WTC11 (cell line): ENCODE measurements at places on chromosomes 16 and 17.
A peak's percentile ranks its signal among the peaks of the same experiment; 100 is the strongest.

DNA sequence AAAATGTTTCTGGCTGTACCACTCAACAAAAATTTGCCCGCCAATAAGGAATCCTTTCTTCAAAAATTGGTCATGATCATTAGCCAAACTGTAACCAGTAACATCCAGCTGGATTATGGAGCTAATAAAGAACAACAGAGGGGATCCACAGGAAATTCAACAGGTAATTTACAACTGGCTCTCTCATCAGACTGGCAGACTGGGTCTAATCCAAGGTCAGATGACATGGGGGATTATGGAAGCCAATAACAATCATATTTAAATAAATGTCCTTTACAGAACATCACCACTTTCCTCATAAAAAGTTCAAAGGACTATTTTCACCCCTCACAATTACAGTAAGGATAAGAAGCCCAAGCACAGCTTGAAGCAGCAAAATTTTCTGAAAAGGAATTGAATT is 66.4 kb downstream of the KANSL1 start:
- DNase-seq = no peak

DNA sequence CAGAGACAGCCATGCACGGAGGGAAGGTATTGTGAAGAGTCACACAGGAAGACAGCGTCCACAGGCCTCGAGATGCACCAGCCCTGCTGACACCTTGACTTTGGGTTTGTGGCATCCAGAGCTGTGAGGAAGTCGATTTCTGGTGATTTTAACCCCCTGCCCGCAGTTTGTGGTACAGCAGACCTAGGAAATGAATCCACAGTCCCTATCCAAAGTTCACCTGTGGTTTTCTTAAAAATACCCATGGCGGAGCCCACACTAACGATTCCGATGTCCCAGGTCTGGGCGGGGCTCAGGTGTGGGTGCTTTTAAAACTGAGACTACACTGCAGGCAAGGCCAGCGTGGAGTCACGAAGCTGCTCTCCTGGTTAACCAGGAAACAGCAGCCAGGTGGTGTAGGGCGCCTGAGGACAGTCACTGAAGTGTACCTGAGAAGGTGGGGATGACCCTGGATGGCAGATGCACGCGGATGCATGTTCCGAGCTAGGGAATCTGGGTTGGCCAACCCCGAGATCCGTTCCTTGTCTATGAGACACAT is 14.4 kb upstream of the MEAK7 start:
- no peak for DNase-seq

DNA sequence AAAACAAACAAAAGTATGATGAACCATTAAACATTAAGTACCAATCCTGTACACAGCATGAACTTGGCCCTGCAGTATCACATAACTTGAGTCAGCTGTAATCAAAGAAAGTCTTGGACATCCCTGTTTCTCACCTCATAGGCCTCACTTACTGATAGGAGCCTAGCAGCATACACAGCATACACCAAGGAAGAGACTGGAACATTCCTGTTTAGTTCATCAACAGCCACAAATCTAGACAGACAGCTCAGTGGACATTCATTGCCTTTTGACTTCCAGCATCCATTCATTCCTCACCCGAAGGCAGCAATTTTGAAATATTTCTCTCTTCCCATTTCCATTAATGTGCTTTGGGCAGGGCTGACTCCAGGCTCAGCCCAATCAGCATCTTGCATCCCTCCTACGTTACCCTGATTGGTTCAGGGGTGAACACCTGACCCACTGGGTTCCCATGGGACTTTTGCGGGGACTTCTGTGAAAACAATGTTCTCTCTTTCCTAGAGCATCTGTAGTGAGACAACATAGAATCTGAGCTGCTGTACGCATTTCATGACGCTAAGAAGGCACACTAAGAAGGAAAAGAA is 336.7 kb upstream of the ZFHX3 start:
- no peak for DNase-seq

- no peak for DNase-seq
Measured at GRCh38 chr17:59186850-59187249, 23.0 kb upstream of the SMG8 start.

DNA sequence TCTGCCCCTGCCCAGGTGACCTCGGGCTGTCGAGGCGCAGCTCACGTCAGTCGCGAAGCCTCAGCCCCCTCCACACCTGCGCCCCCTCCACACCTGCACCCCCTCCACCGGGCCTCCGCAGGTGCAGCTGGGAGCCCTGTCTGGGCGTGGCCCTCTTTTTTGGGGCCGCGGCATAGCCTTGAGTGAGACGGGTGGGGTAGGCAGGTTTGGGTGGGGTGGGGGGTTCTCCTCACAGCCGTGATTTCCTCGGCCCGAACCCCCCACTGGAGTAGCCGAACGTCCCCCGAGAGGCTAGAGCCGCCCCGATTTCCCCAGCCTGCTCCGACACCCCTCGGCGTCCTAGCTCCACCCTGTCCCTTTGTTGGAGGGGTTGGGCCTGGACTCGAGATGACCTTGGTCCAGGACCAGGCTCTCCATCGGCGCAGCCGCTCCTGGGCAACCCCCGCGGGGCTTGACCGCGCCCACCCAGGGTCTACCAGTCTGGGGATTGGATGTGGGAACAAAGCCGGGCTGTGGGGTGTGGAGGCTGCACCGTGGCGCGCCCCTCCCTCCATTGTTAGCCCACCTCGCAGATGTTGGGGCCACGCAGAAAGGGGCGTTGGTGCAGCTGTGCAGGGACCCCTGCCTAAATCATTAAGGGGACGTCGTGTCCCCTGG is 626 bp downstream of the TUBB3 start:
- DNase-seq = peak; percentile 64

- no peak for DNase-seq
Measured at GRCh38 chr17:50582741-50583140, 22.2 kb downstream of the CACNA1G start.

GRCh38 chr16:55101026-55101425 is 170.4 kb downstream of the IRX5 start:
- no peak for DNase-seq

GRCh38 chr17:74455025-74455545 is 11.3 kb upstream of the CD300A start:
- DNase-seq = no peak

- DNase-seq = no peak
Measured at GRCh38 chr17:80331820-80332219, 71.2 kb downstream of the RNF213 start.

DNA sequence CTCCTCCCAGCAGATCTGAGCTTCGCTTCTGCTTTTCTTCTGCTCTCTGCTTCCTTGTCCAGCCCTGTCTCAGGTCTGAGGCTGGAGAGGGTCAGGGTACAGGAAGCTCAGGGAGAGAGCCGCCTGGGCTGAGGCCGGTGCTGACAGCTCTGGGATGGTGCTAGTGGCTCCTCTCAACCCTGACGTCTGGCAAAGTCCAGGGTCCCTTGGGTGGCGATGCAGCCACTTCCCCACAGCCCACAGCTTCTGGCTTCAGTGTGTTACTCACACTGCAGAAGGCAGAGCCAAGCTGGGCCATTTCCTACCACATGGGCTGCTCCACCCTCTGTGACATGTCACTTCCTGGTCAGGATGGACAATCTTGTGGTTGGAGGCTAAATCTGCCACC is at the start of gene CD300C:
Gene CD300C (minus strand): TSS at position 273 of the 388 bp plus-strand sequence. CDS start 333 bp downstream, outside the sequence.
- DNase-seq = no peak

GRCh38 chr17:82871056-82871775 is 31.4 kb upstream of the ZNF750 start:
- peak; percentile 38 for DNase-seq

DNA sequence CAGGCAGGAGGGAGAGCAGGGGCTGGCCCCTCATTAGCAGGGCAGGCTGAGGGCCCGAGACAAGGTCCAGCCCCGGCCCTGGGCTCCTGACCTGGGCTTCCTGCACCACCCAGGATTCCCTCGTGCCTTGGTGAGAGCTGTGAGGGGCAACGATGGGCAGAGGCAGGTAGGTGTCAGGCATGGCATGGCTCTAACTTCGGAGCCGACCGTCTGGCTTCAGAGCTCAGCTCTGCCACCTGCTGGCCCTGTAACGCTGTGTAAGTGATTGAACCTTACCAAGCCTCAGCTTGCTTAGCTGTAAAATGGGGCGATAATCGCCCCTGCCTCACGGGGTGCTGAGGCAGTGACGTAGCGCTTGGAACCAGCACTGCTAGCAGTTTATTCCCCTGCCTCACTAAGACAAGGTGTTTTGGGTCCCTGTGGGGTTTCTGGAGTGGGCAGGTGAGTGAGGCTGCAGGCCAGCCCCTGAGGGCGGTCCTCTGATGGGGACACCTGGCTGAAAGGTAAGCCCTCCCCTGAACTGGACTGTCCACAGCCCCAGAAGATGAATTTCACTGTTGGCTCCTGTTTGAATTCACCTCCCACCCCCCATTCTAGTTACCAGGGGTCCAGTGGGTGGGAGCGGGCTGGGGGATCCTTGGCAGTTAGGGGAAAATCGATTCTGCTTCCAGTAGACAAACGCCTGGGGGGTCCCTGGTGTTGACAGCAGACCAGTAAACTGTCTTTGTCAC is 184.8 kb upstream of the GSE1 start:
- DNase-seq = peak; percentile 63

DNA sequence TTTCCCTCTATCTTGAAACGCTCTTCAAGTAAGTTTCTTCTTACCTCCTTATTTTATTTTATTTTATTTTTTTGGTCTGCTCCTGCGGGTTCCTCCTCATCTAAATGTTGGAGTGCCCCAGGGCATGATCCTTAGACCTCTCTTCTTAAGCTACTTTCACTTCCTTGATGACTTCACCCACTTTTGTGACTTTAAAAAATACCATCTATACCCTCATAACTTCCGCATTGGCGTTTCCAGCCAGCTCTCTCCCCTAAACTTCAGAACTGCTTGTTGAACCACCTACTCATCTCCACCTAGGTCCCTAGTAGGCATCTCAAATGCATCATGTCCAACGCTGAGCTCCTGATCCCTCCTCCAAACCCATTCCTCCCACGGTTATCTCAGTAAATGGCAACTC is 51.4 kb upstream of the NFAT5 start:
- no peak for DNase-seq

- DNase-seq = no peak
Measured at GRCh38 chr16:31452631-31453106, 6.6 kb upstream of the ARMC5 start.

DNA sequence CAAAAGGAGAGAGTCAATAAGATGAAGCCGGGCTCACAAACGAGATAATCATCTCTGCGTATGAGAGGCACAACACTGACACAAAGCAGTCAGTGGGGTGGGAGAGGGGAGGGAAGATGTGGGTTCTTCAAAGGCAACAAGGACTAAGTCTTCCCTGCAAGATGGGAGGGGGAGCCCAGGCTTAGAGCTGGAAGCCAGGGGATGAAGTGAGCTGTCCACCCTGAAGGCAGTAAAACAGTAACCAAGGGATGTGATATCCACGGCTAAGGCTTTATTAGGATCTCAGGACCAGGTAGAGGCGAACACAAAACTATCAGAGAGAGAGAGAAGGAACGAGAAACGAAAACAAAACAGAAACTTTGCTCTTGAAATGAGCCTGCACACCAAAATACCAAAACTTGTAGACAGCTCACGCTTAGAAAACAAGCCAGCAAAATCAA is 115.9 kb downstream of the DYNLRB2 start:
- no peak for DNase-seq

DNA sequence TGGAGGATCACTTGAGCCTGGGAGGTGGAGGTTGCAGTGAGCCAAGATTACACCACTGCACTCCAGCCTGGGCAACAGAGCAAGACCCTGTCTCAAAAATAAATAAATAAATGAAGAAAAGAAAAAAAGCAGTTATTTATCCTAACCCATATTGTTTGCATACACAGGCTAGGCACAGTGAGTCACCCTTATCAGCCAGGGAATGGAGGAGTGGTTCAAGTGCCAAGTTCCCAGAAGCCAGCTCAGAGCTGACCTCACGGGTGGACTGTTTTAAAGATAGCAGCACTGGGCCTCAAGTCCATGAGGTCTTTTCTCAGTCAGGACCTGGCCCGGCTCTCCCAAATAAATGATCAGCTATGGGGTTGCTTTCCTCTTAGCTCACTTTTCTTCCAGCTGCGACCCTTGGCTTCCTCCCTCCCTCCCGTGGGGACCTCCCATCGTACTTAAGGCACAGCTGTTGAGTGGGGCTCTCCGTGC is 22.6 kb upstream of the MGAT5B start:
- DNase-seq = no peak

DNA sequence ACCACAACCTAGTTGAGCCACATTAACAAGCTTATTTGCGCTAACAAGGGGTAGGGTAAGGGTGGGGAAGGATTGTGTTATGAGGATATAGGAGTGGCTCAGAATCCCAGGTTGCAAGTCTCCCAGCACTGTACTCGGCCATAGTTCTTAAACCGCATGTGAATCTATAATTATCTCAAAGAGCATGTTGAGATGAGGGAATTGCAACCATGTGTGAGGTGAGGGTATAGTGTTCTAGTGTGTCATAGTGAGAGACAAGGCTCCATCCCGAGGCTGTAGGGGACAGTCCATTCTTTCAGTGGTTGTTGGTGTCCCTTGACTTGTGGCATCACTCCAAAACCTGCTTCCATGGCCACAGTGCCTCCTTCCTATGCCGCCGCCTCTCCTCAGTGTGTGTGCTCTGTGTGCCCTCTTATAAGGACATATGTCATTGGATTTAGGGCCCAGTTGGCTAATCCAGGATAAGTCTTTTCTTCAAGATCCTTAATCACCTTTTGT is 22.7 kb upstream of the ATP5MC1 start:
- DNase-seq = no peak

GRCh38 chr17:78449983-78450595 is 71.6 kb downstream of the PGS1 start:
- no peak for DNase-seq

DNA sequence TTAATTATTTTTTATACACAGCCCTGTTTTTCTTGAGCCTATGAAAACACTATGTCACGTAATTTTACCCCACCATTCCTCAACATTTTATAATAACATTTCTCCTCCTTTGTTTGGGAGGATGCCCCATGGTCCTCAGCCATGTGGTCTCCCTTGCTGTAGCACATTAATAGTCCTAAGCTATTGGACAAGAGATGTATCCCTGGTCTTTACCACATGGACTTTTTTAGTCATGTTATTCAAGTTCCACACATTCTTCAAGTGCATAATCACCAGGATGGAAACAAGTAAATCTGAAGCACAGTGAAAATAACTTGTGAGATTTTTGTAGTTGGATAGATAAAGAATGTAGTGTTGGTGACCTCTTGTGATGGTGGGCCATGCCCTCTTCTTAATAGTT is 2.0 kb upstream of the KRTAP2-3 start:
- no peak for DNase-seq

- no peak for DNase-seq
Measured at GRCh38 chr17:8417806-8418205, 17.9 kb upstream of the NDEL1 start.

- DNase-seq = no peak
Measured at GRCh38 chr17:17672453-17673368, 8.5 kb upstream of the RAI1 start.

- DNase-seq = no peak
Measured at GRCh38 chr17:6352016-6352415, 82.9 kb downstream of the AIPL1 start.

GRCh38 chr17:44568945-44569858 is 11.9 kb downstream of the FZD2 start:
- peak; percentile 25 for DNase-seq

- DNase-seq = peak; percentile 54
Measured at GRCh38 chr17:44353672-44354331, 8.7 kb downstream of the GRN start.
